ENCODE measurements at places on chromosomes 1 and 21.

- no peak overlapping the region for H3K4me3 ChIP-seq
- H3K27ac ChIP-seq, result no peak overlapping the region
- H3K4me1 ChIP-seq, result no peaks in the 10 kb centered on the region
These were observed 406.7 kb downstream of the NTNG1 start for GRCh38 chr1:107547363-107548155.

DNA sequence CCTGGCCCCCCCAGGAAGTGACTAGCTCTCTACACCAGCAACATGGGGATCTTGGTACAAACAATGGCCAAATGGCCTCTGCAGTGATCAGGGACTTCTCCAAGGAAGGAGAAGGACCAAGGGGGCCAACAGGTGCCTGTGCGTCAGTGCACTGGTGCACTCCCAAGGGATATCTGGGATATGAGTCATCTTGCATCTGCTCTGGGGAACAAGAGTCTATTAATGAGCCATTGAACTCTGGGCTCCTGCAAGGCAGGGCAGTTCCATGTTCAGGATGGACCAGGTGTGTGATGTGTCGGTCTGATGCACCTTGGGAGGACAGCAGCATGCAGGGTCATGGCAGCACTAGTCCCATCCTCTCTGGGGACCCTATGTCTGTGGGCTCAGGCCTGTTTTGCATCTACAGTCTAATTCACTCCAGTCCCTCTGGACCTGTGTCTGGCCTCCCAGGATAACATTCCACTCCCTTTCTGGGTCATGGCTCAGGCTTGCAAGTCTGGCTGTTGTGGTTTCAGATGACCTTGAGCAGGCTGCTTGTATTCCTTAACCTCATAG lies 125.3 kb downstream of the TRABD2B start:
- no peak overlapping the region for H3K4me3 ChIP-seq
- peaks cover 25% of the 10 kb centered on the region for H3K27me3 ChIP-seq
- DNase-seq, result no peak
- no peaks in the 10 kb centered on the region for H3K36me3 ChIP-seq

DNA sequence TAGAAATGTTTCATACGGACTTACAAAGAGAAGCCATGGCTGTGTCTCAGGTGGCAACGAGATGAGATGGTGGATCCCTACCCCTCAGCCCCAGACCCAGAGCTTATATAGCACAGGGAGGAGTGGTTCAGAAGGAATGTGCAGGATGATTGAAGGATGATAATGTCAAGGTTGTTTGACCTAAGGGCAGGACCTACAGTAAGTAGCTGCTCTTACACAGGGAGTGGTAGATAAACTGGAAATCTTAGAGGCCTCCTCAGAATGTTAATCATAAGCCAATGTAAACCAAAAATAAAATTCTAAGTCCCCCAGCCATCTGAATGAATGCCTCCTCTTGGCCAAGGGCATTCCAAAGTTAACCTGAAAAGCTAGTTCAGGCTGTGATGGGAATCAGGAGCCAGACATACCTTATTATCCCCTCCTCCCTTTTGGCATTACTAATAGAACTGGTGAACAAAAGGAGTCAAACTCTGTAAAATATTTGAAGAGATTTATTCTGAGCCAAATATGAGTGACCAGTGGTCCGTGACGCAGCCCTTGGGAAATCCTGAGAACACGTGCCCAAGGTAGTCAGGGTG lies 45.8 kb upstream of the PDE9A start:
- peaks cover 13% of the 10 kb centered on the region for H3K4me1 ChIP-seq
- H3K36me3 ChIP-seq, result no peaks in the 10 kb centered on the region
- H3K4me3 ChIP-seq, result no peak overlapping the region
- no peak for DNase-seq
- H3K27me3 ChIP-seq, result peaks cover 8% of the 10 kb centered on the region

- H3K27me3 ChIP-seq, result peaks cover 29% of the 10 kb centered on the region
- H3K36me3 ChIP-seq, result peaks cover 4% of the 10 kb centered on the region
- no peak overlapping the region for H3K27ac ChIP-seq
- H3K4me1 ChIP-seq, result no peaks in the 10 kb centered on the region
- H3K4me3 ChIP-seq, result no peak overlapping the region
- DNase-seq, result no peak
These were observed 78.7 kb downstream of the SETD4 start for GRCh38 chr21:35981514-35982070.

DNA sequence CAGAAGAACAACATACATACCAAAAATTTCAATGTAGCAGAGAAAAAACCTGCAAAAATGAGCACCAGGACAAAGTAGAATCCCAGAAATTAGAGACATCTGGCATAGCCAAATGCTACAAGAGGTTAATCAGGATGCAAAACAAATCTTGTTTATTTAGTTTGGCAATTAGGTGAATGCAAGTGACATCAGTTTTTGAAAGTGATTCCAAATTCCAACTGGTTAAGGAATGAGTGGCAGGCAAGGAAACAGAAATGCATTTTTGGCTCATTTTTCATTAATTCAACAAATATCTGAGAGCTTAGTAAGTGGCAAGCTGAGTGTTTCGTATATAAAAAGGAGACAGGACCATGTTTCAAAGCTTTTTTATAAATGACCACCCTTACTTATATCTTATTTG lies 21.3 kb downstream of the SCAF4 start:
- peak overlapping the region; percentile 42 for H3K27ac ChIP-seq
- H3K4me3 ChIP-seq, result no peak overlapping the region
- no peaks in the 10 kb centered on the region for H3K27me3 ChIP-seq
- H3K36me3 ChIP-seq, result no peaks in the 10 kb centered on the region

GRCh38 chr1:2128189-2128901 lies 66.2 kb downstream of the FAAP20 start:
- H3K27me3 ChIP-seq, result no peaks in the 10 kb centered on the region
- H3K27ac ChIP-seq, result no peak overlapping the region
- DNase-seq, result no peak
- H3K36me3 ChIP-seq, result no peaks in the 10 kb centered on the region
- peaks cover 34% of the 10 kb centered on the region for H3K4me1 ChIP-seq
- H3K4me3 ChIP-seq, result no peak overlapping the region

- H3K4me1 ChIP-seq, result no peaks in the 10 kb centered on the region
- no peak overlapping the region for H3K4me3 ChIP-seq
- H3K27me3 ChIP-seq, result peaks cover 33% of the 10 kb centered on the region
- H3K36me3 ChIP-seq, result peaks cover 13% of the 10 kb centered on the region
- no peak overlapping the region for H3K27ac ChIP-seq
- DNase-seq, result no peak
These were observed 68.5 kb upstream of the ZBTB18 start for GRCh38 chr1:243982447-243983018.

- H3K4me1 ChIP-seq, result peaks cover 23% of the 10 kb centered on the region
- H3K27me3 ChIP-seq, result no peaks in the 10 kb centered on the region
- H3K27ac ChIP-seq, result peak overlapping the region; percentile 69
These were observed 132.8 kb downstream of the CLIC6 start for GRCh38 chr21:34801519-34802132.

All from naive B cell (primary cell).